ENCODE measurements at places on chromosomes 4 and X. TPM values are rescaled to one million over a fixed set of nuclear protein-coding genes. Genes with fewer than 3 reads are reported as not detected.

- DNase-seq = no peak
Observed at GRCh38 chr4:76024065-76024464, 768 bp upstream of the CXCL10 start.

- DNase-seq = peak; percentile 39
Observed at GRCh38 chr4:99654361-99654761, 3.3 kb downstream of the C4orf54 start.

Gene TBC1D1
- 54.9 TPM for total RNA-seq

Gene GAGE12E
- total RNA-seq = 34.1 TPM

DNA sequence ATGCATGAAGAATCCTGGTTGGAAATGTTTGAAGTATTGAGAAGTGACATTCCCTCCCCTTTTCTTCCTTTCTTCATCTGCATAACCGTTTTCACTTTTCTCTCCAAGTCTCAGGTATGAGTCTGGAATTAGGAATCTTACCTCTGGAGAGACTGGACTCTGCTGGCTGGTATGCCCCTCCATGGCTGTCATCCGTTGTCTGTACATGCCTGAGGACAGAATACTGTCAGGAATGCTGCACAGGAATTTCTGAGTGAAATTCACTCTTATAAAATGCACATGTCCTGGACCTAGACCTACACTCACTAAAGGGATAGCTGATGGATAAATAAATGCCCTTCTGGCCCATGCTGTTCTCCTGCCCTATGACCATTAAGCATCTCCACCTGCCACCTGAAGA, 179.5 kb downstream of the MSN start:
- no peak for DNase-seq

Gene GPR50
- not detected for total RNA-seq

DNA sequence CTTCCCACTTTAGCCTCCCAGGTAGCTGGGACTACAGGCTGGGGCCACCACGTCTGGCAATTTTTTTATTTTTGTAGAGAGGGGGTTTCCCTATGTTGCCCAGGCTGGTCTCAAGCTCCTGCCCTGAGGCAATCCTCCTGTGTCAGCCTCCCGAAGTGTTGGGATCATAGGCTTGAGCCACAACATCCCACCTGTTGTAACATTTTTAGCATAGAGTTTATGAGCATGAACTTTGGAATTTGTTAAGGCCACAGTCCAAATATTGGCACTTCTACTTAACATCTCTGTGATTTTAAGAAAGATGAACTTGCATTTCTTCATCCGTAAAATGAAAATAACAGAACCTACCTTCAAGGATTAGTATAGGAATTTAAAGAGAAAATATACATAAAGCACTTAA, 445.6 kb downstream of the IQCM start:
- no peak for DNase-seq

Gene EVC
- 9.1 TPM for total RNA-seq

Gene STARD8
- total RNA-seq = 0.34 TPM

- no peak for DNase-seq
Observed at GRCh38 chr4:2172627-2173231, 69.2 kb downstream of the HAUS3 start.

Gene ZFP42
- total RNA-seq = not detected

Gene FAM9B
- 0.13 TPM for total RNA-seq

GRCh38 chrX:7147413-7147977, at the start of gene STS:
TSS of gene STS (plus strand) at chrX:7147712. CDS start at chrX:7253200, 105,488 bp downstream.
- peak; percentile 24 for DNase-seq

DNA sequence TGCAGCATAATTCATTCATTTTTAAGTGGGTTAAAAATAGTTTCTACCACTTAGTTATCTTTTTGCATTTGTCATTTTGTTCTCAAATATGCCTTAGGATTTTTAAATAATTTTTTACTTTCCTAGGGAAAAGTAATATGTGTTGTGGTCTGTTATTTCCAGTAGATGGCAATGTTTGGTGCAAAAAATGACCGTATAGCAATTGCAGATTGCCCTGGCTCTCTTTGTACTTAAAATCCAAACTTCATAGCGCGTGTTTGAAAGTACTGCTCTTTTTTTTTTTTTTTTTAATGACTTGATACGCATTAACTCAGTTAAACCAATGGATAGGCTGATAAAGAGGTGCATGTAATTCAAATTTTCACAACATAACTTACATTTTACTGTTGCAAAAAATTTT, 74.4 kb upstream of the RBMX start:
- DNase-seq = peak; percentile 49

DNA sequence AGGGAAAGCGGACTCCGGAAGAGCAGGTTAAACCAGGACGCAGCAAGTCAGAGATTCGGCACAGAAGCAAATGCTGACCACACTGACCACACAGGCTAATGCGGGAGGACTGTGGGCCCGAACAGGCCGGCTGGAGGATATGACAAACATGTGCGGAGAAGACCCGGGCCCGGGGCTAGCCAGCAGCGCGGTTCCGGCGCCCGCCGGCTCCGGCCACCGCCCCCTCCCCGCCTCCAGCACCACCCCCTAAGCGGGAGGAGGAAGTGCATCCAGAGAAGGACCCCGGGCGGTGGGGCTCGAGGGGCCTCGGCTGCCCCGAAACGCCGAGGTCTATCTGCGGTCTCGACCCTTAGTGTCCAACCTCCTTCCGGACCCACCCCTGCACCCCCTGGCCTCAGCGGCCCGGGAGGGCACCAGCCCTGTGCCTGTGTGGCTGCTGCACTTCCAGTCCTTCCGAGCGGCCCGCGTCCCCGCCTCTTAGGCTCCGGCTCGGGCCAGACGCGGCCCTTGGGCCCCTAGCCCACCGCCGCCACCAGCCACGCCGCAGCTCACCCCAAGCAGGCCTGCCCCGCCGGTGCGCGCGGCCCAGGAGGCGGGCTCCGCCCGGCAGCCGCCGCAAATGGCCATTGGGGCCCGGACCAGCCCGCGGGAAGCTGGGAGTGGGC, 2.1 kb downstream of the ELOVL6 start:
- peak; percentile 32 for DNase-seq

DNA sequence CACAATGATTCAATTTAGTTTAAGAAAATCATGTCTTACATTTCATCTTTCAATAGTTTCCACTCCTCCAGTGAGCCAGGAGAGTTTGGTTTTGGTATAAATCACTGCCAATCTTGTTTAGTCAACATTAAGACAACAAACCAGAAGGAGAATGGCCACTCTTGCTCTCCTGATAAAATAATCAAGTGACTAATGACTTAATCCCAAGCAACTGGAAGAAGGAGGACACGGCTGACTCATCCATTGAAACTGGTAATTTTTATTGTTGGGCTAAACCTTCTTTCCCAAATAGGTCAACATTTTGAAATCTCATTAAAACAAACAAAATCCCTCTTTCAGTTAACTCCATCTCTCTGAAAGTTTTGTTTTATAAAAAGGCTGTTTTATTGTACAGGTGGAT, 230.2 kb downstream of the CLCN4 start:
- DNase-seq = no peak

DNA sequence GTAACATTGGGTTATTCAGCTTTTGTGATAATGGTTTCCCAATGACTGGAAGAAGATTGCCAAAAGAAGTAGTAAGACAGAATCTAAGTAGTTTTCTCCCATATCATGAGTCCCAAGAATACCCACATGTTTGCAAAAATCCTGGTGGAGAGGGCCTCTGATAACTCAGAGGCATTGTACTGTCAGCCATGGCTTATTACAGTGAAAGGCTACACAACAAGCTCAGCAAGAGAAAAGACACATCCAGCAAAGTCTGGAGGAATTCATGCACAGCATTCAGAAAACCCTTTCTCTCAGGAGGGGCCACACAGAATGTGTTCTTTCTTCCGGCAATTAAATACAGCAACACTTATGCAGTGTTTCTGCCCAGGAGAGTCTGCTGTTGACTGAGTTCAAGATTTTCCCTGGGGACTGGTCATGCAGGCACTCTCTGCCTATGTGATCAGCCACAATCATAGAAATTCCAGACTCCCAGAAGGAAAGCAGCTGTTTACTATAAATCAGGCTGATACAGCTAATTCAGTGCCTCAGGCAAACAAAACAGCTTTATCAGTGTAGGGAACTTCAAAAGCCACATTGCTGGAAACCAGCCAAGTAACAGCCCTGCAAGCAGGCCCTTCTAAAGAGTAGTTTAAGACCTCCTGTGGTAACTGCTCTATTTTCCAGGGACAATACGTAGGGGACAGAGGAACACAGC, 937.1 kb downstream of the CCSER1 start:
- peak; percentile 98 for DNase-seq

DNA sequence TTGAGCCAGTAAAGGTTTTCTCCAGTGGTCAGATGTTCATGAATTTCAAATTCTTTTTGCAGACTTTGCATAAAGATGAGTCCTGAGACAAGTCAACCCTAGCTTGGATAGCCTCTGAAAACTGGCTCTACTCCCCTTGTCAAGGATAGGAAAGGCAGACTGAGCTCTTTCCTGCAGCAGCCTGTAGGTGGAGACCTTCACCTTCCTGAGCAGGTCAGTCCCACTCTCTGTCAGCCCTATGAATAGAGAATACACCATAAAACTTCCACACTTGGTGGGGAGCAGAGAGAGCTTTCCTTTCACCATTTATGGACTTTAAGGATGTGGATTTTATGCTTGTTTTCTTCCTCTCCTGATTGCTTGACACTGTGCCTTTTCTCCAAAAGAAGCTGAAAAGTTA, 41.9 kb downstream of the PCDH19 start:
- peak; percentile 61 for DNase-seq

GRCh38 chrX:76279007-76279406, 106.1 kb downstream of the PBDC1 start:
- peak; percentile 66 for DNase-seq

GRCh38 chrX:34859191-34859590, 83.4 kb upstream of the FAM47B start:
- DNase-seq = no peak

- no peak for DNase-seq
Observed at GRCh38 chrX:69555481-69556041, 51.4 kb downstream of the NALF2 start.

DNA sequence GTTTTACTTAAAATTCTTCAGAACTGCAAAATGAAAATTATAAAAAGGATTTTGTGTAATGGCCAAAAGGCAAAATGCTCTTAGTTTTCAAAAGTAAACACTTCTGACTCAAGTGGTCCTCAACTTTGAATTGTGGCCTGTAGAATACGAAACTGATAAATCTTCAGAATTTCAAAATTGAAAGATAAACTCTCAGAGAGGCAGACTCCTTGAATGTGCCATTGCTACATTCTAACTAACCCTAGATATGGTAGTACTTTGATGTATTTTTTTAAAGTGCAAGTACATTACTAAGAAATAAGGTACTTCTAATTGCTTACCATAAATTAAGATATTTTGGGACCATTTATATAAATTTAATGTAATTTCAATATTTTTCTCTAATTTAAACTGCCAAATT, 44.4 kb downstream of the TNIP3 start:
- DNase-seq = no peak

GRCh38 chr4:146098397-146098796, 77.1 kb upstream of the LSM6 start:
- DNase-seq = no peak

- DNase-seq = no peak
Observed at GRCh38 chrX:109187473-109188168, 294.3 kb downstream of the GUCY2F start.

DNA sequence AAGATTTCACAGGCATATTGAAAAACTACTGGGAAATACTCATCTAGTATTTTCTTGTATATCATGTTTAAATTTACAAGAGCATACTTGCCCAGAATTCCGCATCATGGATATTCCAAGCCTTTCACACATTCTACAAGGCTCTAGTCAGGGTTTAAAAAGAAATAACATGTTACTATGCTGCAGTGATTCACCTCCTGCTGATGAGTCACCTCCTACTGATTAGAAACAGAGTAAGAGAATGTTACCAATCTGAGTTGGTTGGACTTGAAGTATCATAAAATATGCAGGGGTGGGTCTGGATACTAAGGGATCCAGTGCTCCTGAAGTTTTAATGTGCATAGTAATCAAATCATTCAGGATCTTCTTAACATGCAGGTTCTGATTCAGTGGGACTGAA, 192.0 kb upstream of the ANK2 start:
- DNase-seq = peak; percentile 24

DNA sequence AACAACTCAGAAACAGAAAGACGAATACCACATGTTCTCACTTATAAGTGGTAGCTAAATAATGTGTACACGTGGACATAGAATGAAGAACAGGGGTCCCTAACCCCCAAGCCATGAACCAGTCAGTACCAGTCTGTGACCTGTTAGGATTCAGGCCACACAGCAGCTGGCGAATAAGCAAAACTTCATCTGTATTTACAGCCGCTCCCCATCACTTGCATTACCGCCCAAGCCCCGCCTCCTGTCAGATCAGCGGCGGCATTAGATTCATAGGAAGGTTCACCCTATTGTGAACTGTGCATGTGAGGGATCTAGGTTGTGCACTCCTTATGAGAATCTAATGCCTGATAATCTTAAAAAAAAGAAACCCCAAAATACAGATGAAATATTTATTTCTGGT, 1128.7 kb downstream of the NLGN4X start:
- no peak for DNase-seq

Gene CCNG2
- 21.6 TPM for total RNA-seq

Gene NDUFC1
- total RNA-seq = 81.7 TPM

Data from SK-MEL-5 (cell line).